MCF 10A (cell line): ENCODE measurements at places on chromosomes 7 and 10. TPM values are rescaled to one million over a fixed set of nuclear protein-coding genes. Genes with fewer than 3 reads are reported as not detected.

DNA sequence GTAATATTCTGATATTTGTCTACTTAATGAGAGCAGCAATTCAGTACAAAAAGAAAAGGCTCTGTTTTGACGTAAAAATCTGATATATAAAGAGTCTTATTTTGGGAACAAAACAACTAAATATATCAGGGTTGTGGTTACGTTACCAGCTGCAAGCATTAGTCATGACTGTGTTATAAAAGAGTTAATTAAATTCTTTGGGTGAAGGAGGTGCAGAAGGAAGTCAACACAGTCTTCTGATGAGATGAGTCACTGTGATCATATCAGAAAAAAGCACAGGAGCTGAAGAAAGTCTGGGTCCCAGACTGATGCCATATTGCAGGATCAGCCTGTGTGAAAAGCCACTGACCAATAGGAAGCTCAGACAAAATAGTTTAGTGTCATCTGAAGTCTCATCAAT lies 234.3 kb upstream of the TEX47 start:
- H3K4me1 ChIP-seq: no peaks in the 10 kb centered on the region
- no peaks in the 10 kb centered on the region for H3K27me3 ChIP-seq
- H3K27ac ChIP-seq: no peak overlapping the region
- H3K4me3 ChIP-seq: no peak overlapping the region
- DNase-seq: no peak

- no peak overlapping the region for H3K4me3 ChIP-seq
- peaks cover 10% of the 10 kb centered on the region for H3K4me1 ChIP-seq
- peaks cover 9% of the 10 kb centered on the region for H3K36me3 ChIP-seq
- H3K27ac ChIP-seq: peak overlapping the region; percentile 57
Observed at GRCh38 chr10:79229071-79229541, 118.2 kb upstream of the PPIF start.

GRCh38 chr7:112134039-112134438 lies 72.2 kb downstream of the DOCK4 start:
- H3K4me1 ChIP-seq: peaks cover 13% of the 10 kb centered on the region
- no peak overlapping the region for H3K4me3 ChIP-seq
- H3K36me3 ChIP-seq: peaks cover 6% of the 10 kb centered on the region
- H3K27me3 ChIP-seq: no peaks in the 10 kb centered on the region

DNA sequence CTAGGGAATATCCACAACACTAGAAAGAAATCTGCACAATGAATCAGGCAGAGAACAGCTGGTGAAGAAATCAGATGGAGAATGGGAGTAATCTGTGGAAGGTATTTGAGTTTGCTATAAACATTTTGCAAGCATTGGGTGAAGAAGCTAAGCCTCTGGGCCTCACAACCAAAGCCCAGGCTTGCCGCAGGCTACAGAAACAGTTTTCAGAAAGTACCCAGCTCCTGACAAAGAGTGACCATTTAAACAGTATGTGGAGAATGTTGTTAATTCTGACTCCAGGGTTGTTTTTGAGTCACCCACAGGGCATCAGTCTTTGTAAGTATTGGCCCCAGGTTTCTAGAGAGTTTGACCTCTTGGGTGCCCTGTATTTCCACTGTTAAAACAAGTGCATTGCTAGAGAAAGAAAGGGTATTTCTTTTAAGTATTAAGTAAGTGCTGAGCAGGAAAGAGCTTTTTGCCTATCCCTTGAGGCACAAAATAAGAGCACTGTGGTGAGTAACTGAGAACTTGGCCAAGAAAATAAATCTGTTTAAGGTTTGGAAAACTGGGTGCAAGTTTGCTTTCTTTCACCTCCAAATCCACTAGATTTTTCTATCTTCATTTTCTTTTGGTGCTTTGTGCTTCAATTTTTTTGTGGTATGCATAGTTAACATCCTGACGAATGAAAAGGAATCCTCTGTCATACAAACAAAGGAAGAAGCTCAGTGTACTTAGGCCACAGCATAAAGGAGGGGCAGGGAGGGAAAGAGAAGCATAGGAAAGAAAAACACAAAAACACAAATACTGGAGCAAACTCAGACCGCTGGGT lies 691.8 kb downstream of the SUGCT start:
- no peaks in the 10 kb centered on the region for H3K27me3 ChIP-seq
- peak overlapping the region; percentile 77 for H3K27ac ChIP-seq
- no peak overlapping the region for H3K4me3 ChIP-seq

DNA sequence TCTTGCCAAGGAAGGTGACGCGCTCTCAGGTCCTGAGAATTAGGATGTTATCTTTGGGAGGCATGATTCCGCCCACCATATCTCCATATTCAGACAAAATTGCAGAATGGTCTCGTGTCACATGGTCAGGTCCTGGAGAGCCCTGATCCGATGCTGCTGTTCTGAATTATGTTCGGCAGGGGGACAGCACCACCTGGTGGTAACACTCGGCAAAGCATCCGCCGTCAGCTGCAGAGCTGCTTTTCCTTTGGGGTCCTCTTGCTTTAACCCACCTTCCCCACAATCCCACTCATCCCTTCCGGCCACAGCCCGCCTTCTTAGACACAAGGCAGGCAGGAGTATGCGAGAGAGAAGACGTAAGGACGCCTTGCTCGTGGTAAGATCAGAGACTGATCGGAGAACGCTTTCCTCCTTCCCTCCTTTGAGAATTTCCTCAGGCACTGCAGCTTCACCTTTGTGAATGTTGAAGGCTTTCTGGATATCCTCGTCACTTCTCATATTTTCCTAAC lies 327.8 kb upstream of the C7orf33 start:
- peak; percentile 44 for DNase-seq
- H3K36me3 ChIP-seq: no peaks in the 10 kb centered on the region
- no peak overlapping the region for H3K27ac ChIP-seq
- H3K4me1 ChIP-seq: peaks cover 8% of the 10 kb centered on the region
- H3K4me3 ChIP-seq: peak overlapping the region; percentile 28

DNA sequence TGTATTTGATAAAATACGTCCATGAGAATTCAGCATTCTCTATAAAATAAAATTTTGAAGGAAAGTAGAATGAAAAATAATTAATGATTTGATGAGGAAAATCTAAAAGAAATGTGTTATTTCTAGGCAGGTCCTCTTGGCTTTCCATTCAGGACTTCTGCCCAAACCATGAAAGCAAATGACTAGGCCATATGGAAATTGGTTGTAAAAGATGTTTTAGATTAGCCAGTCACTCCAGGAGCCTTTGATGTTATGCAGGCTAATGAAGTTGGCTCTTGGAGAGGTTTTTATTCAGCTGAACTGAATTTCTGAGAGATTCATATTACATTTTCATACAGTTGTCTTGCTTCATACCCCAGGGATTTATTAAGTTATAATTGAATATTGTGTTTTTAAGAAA lies 452.8 kb downstream of the SDK1 start:
- H3K27me3 ChIP-seq: no peaks in the 10 kb centered on the region
- H3K27ac ChIP-seq: no peak overlapping the region
- no peaks in the 10 kb centered on the region for H3K4me1 ChIP-seq
- H3K4me3 ChIP-seq: no peak overlapping the region
- H3K36me3 ChIP-seq: no peaks in the 10 kb centered on the region

GRCh38 chr10:23439961-23440889 lies 1.4 kb downstream of the OTUD1 start:
- H3K4me1 ChIP-seq: peaks cover 20% of the 10 kb centered on the region
- peak; percentile 59 for DNase-seq
- no peaks in the 10 kb centered on the region for H3K27me3 ChIP-seq
- peak overlapping the region; percentile 83 for H3K4me3 ChIP-seq

DNA sequence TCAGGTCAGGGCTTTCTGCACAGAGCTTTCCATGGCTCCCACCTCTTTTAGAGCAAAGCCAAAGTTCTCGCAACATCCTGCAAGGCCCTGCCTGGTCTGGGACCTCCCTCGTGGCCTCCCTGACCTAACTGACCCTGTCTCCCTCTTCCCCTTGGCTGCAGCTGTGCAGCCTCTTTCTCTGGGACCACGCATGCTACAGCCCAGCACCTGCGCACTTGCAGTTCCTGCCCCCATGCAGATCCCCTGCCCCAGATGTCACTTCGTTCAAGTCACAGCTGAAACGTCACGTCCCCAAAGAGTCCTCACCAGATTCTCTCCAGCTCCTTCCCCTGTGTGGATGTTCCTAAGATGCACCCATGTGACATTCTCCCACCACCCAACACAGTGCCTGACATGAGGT lies 61.2 kb upstream of the ZNF716 start:
- H3K27me3 ChIP-seq: no peaks in the 10 kb centered on the region
- no peaks in the 10 kb centered on the region for H3K4me1 ChIP-seq
- no peaks in the 10 kb centered on the region for H3K36me3 ChIP-seq
- no peak for DNase-seq
- H3K4me3 ChIP-seq: no peak overlapping the region

- DNase-seq: peak; percentile 21
- H3K4me1 ChIP-seq: no peaks in the 10 kb centered on the region
- H3K27ac ChIP-seq: no peak overlapping the region
- no peak overlapping the region for H3K4me3 ChIP-seq
Observed at GRCh38 chr7:117034851-117035464, 81.7 kb downstream of the ST7 start.

MACROH2A2 gene
- total RNA-seq: 17.6 and 21.3 TPM in 2 replicates

ANKMY2 gene
- 14.3 and 15.3 TPM in 2 replicates for total RNA-seq

PTN gene
- 0.26 TPM in 1 of 2 replicates, not detected in the other for total RNA-seq

PAX4 gene
- not detected in 2 replicates for total RNA-seq

TRIM73 gene
- total RNA-seq: 1.8 and 3.7 TPM in 2 replicates

VCL gene
- total RNA-seq: 90.2 and 90.9 TPM in 2 replicates
